ENCODE measurements at places on chromosomes 5 and 9. TPM values are rescaled to one million over a fixed set of nuclear protein-coding genes. Genes with fewer than 3 reads are reported as not detected.

SPIN1 gene
- 67.7 TPM for total RNA-seq

BNIP1 gene
- total RNA-seq: 11.4 TPM

PCSK5 gene
- total RNA-seq: 44.3 TPM

OSTF1 gene
- total RNA-seq: 63.9 TPM

All from mucosa of descending colon (tissue), 3 donors.